NCI-H82 (cell line): ENCODE measurements at places on chromosomes 2 and 18.

DNA sequence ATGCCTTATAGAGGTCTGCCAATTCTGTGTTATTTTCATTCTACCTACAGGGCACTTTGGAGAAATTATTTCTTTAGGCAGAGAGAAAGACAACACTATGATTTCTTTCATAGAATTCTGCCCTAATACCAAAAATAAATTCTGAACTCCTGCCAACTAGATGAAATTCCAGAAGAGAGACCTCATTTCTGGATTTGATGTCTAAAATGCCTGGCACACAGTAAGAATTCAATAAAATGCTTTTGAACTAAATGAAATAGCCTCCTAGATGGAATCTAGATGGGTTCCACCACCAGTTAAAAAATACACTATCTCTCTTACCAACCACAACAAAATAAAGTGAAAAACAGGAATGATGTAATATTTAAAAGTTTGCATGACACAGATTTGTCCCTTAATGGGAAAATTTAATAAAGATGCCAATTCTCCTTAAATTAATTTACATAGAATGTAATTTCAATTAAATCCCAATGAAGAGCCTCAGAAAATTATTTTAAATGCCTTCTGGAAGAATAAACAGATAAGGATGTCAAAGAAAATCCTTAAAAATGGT, 75.0 kb downstream of the OSBPL1A start:
- DNase-seq: no peak

- no peak for DNase-seq
Observed at GRCh38 chr2:145652571-145653545, 1132.9 kb upstream of the ZEB2 start.

GRCh38 chr2:12935222-12935621, 218.5 kb downstream of the TRIB2 start:
- no peak for DNase-seq

GRCh38 chr2:30361751-30362394, 85.2 kb upstream of the LCLAT1 start:
- no peak for DNase-seq

- no peak for DNase-seq
Observed at GRCh38 chr2:53544871-53545558, 222.6 kb upstream of the CHAC2 start.

- peak; percentile 95 for DNase-seq
Observed at GRCh38 chr2:241373446-241373845, 17.4 kb downstream of the FARP2 start.

DNA sequence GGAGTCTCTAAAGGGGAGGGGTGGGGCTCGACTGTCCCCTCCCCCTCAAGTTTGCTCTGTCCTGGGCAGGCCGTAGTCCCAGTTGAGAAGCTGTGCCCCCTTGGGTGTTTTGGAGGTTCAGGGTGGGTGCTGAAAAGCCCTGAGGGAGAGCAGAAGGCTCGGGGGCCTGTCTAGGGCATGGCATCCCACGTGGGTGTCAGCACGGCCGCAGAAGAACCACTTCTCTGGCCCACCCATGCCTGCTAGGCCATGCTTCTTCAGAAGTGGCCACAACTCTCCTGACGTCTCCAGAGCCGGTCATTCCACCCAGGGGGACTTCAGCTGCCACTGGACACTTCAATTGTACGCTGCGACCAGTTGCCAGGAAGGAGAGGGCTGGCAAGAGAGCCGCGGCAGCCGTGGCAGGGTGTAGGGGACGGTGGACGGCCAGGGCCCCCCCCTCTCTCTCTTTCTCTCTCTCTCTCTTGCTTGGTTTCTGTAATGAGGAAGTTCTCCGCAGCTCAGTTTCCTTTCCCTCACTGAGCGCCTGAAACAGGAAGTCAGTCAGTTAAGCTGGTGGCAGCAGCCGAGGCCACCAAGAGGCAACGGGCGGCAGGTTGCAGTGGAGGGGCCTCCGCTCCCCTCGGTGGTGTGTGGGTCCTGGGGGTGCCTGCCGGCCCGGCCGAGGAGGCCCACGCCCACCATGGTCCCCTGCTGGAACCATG, at the start of gene INPP5D:
TSS of gene INPP5D (plus strand) at position 546 of the 704 bp plus-strand sequence. CDS start at position 683, 137 bp downstream.
- no peak for DNase-seq

DNA sequence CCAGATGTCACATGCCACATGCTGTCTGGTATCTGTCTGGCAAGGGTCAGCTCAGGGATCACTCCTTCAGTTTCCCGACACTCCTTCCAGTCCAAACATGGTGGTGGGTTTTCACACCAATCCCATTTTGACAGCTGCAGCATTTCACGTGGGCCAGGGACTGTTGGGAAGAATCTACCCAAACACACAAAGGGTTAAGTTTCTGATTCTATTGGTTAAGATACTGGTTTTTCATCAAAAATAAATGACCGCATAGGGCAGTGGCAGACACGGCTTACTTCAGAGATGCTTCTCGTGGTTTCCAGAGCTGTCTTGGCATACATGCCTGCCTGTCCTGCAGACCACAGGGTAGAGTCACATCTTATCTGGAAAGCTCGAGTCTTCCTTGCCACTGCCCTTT, 79.7 kb downstream of the PSMG2 start:
- no peak for DNase-seq

- DNase-seq: peak; percentile 22
Observed at GRCh38 chr2:202018950-202019349, 14.7 kb upstream of the FZD7 start.

- DNase-seq: no peak
Observed at GRCh38 chr18:72612894-72613533, 68.9 kb upstream of the CBLN2 start.

DNA sequence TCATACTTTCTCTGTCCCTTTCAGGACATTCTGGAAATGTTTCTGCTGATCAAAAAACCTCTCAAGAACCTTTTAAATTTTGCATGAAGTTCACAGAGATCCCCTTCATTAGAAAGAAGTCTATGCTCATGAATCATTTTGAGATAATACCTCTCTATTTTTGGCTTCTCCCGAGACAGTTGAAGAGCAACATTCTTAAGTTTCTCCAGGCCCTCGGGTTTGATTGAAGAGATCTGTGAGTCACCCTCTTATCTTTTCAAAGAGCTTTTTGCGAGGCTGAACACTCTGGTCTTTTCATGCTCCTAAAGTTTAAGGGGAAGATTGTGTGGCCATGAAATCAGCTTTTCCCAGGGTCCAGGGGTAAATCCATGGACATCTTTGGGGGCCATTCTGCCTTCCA, 354.2 kb downstream of the FBXO15 start:
- DNase-seq: no peak

DNA sequence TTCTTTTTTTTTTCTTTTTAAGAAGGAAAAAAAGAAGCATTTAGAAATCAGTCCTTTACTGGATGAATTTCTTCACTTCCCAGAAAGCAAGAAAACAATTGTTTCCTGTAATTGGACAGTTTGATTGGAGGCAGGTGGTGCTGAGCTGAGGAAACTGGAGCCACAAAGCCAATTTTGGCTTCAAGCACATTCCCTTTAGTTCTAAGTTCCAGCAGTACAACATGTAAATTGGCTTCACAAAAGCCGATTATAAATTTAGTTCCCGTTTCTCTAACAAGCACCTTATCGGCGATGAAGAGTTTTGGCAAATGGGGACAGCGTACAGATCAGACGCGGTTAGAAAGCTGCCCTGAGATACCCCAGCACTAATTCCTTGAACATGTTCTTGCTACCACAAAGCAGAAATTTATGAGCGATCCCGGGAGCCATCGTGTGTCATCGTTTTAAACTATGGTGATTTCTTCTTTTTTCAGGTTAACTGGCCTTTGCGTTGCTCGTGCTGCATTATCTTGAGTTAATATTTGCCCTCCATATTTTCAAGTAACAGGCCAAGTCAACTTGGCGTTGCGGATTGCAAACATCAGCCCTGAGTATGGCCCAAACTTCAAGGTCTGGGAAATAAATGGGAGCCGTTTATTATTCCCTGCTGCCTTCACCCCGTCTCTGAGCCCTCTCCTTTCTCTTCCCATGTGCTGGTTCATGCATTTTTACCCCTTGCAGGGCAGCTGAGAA, 190.4 kb upstream of the ID2 start:
- DNase-seq: peak; percentile 95

DNA sequence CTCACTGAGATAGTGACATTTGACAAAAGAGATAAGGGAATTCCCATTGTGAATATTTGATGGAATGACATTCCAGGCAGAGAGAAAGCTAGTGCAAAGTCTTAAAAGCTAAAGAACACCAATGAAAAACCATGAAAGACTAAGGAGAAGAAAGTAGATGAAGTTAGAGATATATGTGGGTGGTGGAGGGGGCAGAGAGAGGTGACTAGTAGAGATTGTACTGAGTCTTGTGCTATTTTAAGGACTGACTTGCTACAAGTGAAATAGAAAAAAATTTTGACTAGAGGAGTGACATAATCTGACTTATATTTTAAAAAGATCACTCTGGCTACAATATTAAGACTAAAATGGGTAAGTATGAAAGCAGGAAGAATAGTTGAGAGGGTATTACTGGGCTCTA, 35.3 kb upstream of the GULP1 start:
- no peak for DNase-seq

- DNase-seq: peak; percentile 37
Observed at GRCh38 chr2:6919901-6920742, 2.9 kb downstream of the RNF144A start.

GRCh38 chr2:151291224-151291623, 1.8 kb upstream of the NMI start:
- DNase-seq: no peak

DNA sequence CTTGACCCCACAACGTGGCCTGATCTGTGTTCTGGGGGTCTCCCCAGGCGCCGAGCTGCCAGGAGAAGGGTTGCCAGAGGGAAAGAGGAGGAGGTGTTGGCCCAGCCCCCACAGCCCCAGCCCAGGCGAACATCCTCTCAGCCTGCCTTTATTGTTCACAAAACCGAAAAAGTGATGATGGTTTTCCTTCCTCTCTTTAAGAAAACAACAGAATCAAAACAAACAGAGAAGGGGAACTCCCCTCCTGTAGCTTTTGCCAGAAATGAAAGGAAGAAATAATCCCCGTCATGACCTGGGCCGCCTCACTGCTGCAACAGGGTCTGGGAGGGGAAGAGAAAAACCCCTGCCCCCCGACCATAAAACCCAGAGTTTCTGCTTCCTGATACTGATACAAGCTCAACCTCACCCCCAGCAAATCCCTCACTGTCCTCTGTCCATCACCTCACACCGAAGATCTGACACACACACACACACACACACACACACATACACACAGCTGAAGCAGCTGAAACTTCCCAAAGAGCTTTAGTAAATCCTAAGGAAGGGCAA, 52.0 kb downstream of the ZFP36L2 start:
- DNase-seq: no peak

GRCh38 chr2:69770193-69770702, 28.3 kb downstream of the ANXA4 start:
- DNase-seq: no peak

DNA sequence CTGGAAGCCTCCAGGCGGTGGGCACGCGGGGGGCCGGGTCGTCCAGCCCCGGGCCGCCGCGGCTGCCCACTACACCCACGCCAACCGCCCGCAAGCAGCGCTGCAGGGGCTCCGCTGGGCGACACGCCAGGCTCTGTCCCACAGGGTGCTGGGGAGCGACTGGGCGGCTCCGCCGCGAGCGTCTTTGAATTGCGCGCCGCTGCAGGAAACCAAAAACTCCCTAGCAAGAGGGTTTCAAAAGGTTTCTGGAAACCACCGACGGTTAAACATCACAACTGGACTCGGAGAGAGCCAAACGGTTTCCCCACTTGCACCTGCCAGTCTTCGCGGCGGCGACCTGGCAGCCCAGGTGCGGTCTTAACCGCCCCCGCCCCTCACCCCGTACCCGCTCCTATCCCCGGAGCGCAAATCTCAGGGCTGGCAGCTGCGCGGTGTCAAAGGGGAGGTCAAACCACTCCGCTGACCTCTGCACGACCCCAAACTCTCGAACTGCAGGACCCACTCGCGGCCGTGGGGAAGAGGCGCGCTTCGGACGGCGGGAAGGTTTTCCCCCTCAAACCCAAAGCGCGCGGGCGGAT, 1.0 kb downstream of the CXCR4 start:
- peak; percentile 27 for DNase-seq

DNA sequence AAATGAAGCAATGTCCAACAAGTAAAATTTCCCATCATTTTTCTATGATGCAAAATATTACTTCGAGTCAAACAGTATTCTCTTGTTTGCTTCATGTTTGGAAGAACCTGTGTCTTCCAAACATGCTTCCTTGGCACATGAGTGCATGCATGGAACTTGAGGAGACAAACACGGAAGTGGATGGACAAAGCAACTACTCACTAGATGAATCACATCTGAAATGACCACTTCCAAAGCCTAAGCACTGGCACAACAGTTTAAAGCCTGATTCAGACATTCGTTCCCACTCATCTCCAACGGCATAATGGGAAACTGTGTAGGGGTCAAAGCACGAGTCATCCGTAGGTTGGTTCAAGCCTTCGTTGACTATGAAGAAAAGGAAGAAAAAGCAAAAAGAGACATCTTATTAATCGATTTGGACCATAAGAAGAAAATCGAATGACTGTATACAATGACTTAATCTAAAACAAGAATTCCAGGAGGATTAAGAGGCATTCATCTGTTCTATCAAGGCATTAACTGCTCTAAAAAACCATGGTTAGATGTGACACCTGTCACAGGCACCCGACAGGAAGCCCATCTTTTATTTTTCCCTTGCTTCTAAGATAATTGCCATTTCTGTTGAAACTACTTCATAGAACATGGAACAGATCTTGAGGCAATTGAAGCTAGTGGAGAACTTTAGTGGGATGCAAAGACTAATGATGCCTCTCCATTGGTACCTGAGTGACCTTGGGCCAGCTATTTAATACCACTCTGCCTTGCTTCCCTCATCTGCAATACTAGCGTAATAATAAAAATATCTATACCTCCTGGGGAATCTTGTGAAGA, 56.0 kb downstream of the ATIC start:
- peak; percentile 41 for DNase-seq

- DNase-seq: no peak
Observed at GRCh38 chr2:195836002-195836401, 179.0 kb downstream of the SLC39A10 start.

DNA sequence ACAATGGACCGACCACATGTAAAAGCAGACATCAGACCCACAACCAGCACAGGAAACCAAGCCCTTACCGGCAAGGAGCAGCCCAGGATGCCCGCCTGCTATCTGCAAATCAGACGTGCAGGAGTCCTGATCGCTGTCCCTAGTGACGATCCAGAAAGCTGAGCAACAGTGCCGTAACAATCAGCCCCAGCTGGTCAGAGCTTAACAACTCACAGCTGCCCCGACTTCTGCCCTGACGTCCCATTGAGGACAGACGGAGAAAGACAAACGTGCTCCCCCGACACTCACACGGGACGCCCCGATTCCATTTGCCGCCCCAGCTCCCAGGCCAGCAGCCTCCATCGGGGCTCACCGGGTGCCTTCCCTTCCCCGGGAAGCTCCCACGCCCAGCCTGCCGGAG, 39.8 kb upstream of the PXDN start:
- DNase-seq: peak; percentile 19

GRCh38 chr2:222307143-222307756, 8.5 kb upstream of the PAX3 start:
- DNase-seq: peak; percentile 67

DNA sequence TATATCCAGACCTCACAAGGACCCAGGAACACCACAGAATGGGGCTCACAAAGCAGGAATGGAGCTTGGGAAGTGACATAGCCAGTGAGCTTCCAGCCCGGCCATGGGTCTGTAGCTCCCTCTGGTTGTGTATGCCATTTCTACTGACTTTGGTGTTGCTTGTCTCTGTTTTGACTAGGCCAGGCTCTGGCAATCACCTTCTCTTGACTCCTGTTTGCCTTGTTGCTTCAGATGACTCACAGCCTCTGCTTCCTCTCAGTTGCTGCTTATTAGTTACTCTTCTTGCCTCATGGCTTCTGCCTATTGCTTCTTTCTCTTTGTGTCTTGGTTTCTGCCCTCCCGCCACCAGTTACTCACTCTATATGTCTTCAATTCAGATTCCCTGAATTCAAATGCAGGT, 15.8 kb upstream of the IER3IP1 start:
- no peak for DNase-seq
